ENCODE measurements at places on chromosomes 2 and 18.
A peak's percentile ranks its signal among the peaks of the same experiment; 100 is the strongest.

DNA sequence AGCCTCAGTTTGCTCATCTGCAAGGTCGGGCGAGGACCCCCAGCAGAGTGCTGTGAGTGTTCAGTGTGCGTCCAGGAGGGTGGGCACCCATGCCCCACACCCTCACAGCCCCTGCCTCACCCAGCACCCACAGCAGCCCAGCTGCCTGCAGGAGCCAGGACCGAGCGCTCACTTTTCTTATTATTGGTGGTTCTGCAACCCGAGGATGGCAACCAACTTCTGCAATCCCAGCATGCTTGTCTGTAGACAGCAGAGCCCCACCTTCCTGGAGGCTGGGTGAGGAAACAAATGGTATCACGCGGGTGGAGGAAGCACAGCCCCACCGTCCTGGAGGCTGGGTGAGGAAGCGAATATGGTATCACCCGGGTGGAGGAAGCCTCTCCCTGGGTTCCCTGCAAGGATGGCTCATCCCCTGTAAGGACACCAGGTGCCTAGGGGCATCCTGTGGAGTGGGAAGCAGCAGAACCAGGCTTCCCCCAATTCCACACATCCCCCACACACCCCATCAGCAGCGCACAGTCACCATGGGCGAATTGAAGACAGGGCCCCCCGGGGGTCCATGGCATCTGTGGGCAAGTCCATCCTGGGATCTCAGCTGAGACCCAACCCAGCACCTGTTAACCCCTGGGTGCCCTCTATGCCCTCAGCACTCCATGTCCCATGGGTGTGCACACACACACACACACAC, 220.5 kb upstream of the RAB6C start:
- H3K36me3 ChIP-seq: no peaks in the 10 kb centered on the region
- H3K27me3 ChIP-seq: no peaks in the 10 kb centered on the region
- peak; percentile 77 for DNase-seq
- H3K27ac ChIP-seq: no peak overlapping the region
- H3K4me1 ChIP-seq: peaks cover 11% of the 10 kb centered on the region

GRCh38 chr2:230181195-230181594, 38.6 kb downstream of the SP110 start:
- H3K4me1 ChIP-seq: no peaks in the 10 kb centered on the region
- peaks cover 40% of the 10 kb centered on the region for H3K36me3 ChIP-seq
- H3K27me3 ChIP-seq: no peaks in the 10 kb centered on the region
- no peak for DNase-seq

DNA sequence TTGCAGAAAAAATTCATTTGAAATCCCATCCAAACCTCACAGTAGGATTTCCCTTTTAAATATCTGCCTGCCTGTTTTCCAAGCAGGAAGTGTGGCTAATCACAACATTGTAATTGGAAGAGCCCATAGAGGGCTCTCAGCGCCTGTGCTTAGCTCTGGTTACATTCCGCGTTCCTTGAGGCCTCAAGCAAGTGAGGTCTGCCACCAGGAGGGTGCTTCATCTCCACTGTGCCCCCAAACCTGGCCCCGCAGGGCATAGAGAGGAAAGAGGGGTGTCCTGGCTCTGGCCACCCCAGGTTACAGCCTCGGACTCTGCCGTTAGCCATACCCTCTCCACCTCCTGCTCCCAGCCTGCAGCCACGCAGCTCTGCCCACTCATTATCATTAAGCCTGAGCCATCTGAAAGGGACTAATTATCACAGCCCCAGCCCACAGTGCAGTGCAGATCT, 214.8 kb downstream of the SP3 start:
- H3K4me3 ChIP-seq: no peak overlapping the region
- no peak for DNase-seq
- no peaks in the 10 kb centered on the region for H3K4me1 ChIP-seq
- H3K27ac ChIP-seq: no peak overlapping the region

DNA sequence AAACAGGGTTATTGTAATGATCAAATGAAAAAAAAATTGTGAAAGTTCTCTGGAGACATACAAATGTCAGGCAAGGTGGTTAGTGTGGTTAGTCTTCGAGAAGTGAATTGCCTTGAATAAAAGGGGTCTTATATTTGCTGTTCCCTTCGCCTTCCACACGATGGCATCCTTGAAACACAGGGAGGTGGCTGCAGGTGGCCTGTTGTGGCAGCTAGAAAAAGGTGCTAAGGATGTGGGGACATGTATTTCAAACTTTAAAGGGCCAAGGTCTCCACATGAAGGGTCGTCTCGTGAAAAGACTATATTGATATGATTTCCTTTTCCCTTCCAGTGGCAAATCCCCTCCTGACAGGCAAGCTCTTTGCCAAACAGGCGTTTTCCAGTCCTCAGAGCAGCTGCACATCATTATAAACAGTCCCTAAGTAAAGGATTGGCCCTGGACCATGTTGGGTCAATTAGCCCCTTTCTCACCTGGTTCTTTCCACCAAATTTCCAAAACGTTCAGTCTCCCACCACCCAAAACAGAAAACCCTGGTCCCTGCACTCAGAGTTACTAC, 68.5 kb downstream of the COPS8 start:
- H3K36me3 ChIP-seq: no peaks in the 10 kb centered on the region
- H3K4me1 ChIP-seq: peaks cover 10% of the 10 kb centered on the region
- DNase-seq: peak; percentile 69
- no peak overlapping the region for H3K4me3 ChIP-seq
- no peak overlapping the region for H3K27ac ChIP-seq
- H3K27me3 ChIP-seq: peaks cover 24% of the 10 kb centered on the region

DNA sequence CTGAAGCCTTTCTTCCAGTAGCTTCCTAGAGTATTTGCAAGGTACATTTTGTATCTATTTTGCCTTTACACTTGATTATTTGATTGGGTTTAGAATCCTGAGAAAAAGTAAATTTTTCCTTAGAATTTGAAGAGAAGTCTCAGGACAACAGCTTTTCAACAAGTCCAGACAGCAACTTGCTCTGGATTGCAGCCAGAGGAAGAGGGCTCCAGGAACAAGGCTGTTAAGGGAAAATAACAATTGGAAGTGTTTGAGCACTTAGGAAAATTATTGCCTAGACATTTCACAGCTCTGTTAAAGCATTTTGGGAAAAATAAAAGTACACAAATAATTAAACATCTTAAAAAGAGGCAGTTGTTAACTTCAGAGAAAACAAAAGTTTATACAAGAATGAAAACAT, 58.3 kb upstream of the RAPGEF4 start:
- no peak overlapping the region for H3K4me3 ChIP-seq
- H3K36me3 ChIP-seq: no peaks in the 10 kb centered on the region
- peaks cover 6% of the 10 kb centered on the region for H3K4me1 ChIP-seq

DNA sequence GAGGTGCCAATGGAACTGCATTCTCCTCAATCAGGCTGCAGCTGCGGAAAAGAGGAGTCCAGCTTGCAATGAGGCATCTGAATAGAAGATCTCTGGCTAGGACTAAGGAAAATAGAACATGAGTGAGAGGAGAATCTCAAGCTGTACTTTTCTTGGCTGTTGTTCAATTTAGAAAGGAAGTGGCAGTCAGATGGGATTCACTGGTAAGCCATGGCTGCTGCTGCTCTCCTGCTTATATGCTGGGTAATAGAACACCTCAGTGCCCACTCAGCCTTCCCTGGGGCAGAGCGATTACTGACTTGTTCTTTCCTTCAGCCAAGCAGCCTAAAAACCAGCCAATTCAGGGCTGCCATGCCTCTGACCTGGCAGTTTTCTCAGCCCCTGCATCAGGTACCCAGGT, 17.6 kb upstream of the CHST9 start:
- DNase-seq: no peak
- H3K36me3 ChIP-seq: no peaks in the 10 kb centered on the region
- peaks cover 2% of the 10 kb centered on the region for H3K27me3 ChIP-seq
- H3K27ac ChIP-seq: no peak overlapping the region
- H3K4me1 ChIP-seq: no peaks in the 10 kb centered on the region
